ENCODE measurements at places on chromosomes 13 and 19.

- DNase-seq, result no peak
Observed at GRCh38 chr13:32378012-32378411, 49.9 kb downstream of the N4BP2L1 start.

DNA sequence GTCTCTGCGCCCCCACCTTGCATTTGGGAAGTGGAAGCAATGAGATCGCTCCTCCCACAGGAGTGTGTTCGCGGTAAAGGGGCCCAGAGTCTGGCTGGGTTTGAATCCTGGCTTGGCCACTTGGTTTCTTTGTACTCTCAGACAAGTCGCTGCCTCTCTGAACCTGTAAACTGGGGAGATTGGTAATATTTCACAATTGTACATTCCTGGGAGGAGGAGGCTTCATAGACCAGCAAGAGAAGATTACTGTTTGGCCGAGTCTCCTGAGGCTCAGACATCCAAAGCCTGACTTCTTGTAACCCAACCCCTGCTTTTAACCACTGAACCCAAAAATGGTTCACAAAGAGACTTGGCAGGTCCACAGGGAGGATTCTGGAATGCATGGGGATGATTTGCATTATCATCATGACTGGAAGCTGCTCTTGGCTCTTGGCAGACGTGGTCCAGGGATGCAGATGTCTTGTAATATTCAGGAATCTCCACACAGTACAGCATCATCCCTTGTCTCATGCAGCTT, 13.6 kb upstream of the STRN4 start:
- no peak for DNase-seq

DNA sequence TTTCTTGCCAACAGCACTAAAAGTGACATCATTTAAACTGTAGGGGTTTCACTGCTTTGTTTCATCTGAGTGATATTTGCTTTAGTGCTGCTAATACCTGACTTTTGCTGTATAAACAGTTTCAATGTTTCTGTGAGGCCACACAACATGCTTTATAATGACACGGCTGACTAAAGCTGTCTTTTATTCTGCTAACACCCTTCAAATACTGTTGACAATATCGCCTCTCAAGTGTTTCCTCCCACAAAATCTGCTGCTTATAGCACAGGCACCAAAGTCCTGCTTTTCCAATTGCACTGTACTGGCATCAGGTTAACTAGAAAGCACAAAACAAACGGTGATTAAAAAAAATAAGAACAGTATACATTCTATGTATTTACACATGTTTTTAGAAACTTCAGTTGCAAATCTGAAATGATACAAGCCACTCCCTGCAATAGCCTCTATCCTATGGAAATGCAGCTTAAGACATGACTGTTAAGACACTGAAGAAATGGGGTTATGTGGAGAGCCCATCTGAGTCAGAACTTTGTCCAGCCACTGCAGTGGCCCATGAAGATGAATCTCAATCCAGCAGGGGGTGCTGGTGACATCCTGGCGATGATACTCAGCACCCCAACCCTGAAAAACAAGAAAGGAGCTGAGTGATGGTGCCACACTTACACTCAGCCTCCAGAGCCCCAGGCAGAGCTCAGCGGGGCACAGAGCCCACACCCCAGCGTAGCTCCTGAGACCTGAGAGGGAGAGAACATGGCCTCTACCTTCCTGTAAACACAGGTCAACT, 29.4 kb downstream of the RFXAP start:
- no peak for DNase-seq

DNA sequence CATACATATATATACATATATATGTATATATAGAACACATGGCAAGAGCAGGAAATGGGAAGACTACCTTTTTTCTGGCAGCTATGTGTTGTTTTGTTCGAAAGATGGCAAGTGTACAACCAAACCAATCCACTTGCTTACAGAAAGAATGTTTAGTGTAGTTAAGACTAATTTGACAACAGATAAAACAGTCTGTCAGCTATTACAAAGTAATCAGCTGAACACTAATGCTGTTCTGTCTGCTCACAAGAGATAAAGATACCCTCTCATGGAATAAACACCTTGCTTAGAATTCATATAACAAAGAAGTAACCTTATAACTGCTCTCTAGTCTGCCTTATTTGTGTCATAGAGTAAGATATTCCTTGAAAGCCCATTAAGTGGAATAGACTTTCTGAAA, 858 bp upstream of the KCNRG start:
- no peak for DNase-seq

DNA sequence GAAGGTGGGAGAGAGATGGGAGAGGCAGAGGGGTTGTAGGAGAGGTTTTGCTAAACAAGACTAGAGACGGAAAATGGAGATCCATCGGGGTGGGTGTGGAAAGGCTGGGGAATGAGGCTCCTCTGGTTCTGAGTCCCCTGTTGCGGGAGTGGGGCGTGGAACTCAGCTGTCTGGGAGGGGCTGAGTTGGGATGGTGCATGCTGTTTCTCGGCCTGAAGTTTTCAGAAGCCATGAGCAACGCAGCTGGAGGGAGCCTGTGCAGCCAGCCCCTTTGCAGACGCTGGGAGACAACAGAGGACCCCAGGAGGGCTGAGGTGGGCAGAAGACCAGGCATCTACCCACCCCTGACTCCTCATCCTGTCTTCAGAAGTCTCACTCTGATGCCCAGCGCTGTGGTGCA, 7.4 kb upstream of the GIPR start:
- no peak for DNase-seq

DNA sequence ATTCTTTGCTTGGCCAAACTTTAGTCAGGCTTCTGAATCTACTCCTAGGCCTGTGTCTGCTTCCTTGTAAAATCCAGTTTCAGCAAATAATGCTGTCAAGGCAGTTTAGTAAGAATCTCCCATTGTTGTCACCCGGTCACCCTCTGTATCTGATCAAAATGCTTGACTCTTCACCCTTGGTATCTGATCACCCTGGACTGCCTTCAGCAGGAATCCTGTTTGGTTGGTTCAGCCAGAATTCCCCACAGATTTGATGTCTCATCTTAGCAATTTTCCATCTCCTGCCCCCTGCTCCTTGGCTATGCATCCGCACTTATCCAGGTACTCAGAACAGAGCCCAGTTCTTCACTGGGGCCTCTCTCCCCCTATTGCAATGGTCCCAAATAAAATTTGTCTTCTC, 172.4 kb upstream of the UBL3 start:
- DNase-seq, result no peak

- DNase-seq, result no peak
Observed at GRCh38 chr13:77511552-77511951, 24.0 kb upstream of the SCEL start.

Data from stimulated activated CD8-positive, alpha-beta memory T cell treated with anti-CD3 and anti-CD28 coated beads, Interleukin-2, amount 100 ng/mL, for 1 hour (primary cell).